Esophagus muscularis mucosa (tissue), 4 donors: ENCODE measurements at places on chromosomes 1 and 21. TPM values are rescaled to one million over a fixed set of nuclear protein-coding genes. Genes with fewer than 3 reads are reported as not detected.

- DNase-seq: no peak
These were observed 25.4 kb downstream of the CHD5 start for GRCh38 chr1:6154525-6155319.

DNA sequence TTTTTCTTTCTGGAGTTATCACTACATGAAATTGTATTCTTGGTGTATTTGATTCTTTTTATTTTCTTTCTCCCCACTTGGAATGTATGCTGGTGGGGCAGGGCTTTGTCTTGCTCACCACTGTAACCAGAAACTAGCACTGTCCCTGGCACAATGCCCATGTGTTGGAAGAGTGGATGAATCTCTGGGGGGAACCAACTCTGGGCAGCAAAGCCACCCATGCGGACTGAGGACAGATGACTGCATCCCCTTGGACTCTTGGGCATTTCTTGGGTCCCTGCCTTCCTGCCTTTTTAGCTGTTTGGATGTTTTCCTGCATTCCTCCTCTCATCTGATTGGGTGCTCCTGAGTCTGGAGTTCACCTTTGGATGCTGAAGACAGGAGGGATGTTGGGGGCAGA, 6.1 kb downstream of the CYP4B1 start:
- peak; percentile 92 for DNase-seq

DNA sequence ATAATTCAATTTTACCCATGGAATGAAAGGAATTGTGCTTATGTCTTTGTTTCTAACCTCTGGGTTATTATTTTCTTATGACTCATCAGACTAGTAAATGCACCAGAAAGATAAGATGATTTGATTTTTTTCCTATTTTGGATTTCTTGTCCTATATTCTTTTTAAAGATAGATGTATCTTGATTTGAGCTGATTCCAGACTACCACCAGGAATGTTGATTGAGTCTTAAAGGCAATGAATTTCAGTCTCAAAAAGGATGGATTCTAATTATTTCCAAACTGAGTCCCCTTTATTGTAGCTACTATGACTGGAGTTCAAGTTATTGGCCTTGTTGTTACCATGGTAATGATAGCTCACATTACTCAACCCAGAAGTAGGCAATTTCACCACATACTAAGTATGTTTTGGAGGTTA, 95.8 kb upstream of the RGS4 start:
- no peak for DNase-seq

- no peak for DNase-seq
These were observed 132.6 kb downstream of the ETS2 start for GRCh38 chr21:38938343-38938742.

DNA sequence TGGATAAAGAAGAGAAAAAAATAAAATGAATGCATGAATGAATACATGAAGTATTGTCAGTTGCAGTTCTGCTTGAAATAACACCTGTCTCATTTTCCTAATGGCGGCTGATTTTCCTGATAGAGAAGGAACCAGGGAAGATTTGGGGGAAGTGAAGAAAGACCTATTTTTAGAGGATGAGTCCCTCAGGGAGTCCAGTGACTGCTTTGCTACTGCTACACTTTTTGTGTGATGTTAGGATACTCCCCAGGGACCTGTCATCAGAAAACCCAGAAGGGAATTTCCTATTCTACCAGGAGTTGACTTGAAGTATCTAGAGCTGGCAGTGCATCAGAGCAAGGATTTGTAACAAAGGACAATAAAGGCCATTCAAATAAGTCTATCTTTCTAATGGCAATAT, 114.8 kb downstream of the MAB21L3 start:
- DNase-seq: no peak

- DNase-seq: peak; percentile 64
These were observed 12.7 kb downstream of the LORICRIN start for GRCh38 chr1:153272186-153272585.

DNA sequence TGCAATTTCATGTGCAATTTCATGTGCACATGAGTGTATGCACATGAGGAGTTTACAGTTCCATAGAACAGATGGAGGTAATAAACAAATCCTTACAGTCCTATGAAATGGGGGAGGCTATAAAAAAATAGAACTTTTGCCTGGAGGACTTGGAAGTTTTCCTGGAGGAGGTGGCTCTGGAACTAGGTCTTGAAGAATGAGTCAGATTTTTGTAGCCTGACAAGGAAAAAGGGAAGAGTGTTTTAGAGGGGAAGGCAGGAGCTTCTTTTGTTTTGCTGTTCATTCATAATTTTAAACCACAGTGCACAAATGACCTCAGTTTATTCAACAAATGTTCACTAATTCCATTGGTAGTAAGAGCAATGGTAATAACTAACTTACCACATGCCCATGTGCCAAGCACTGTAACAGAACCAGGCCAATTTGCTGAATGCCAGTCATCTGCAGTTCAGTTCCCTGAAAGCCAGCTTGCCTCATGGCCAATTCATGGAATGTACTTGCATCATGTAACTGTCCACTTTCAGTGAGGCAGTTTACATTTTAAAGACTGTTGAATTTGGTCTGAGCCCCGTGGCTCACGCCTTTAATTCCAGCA, 2.7 kb downstream of the DIO1 start:
- no peak for DNase-seq

DNA sequence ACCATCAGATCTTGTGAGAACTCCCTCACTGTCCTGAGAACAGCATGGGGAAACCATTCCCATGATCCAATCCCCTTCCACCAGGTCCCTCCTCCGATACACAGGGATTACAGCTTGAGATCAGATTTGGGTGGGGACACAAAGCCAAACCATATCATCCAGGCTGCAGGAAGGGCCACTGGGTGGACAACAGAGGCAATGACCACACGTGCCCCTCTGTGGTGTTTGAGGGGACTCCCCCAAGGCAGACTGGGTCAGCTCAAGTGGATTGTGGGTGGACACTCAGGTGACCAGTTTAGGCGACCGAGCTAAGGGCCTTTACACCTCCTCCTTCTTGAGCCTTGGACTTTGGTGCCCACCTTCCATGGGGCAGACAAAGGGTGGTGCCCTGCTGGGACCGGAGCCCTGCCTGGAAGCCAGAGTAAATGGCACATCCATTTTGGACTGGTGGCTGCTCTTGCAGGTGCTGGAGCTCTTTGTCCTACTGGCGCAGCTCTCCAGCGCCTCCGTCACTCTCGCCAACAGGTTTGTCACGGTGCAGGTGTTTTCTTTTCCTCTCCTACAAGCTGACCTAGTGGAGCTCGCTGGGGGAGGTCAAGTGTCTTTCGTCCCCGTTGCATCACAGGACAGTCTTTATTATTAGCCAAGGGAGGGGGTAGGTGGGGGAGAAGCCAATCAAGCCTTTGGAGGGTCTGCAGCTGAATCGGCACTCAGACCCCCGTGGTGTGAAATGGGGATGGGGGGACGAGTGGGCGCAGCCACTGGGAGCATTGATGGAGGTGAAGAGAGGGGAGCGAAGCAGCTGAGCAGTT, 37.6 kb downstream of the CRYAA start:
- DNase-seq: no peak

DNA sequence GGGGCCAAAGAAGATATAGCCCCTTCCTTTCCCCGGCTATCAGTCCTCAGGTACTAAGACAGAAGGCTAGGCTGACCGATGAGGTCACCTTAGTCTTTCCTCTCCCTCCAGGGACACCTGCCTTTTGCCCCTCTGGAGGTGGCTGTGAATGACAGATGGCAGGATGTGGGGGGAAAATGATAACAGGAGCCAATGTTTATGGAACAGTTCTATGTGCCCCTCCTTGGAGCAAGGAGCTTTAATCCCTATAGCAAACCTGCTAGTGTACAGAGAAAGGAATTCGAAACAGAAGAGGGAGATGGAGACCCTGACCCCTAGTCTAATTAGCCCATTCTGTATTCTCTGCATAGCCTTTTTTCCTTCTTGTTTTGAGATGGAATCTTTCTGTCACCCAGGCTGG, 28.1 kb downstream of the SERINC2 start:
- DNase-seq: no peak

GRCh38 chr1:22969304-22969709, 3.4 kb downstream of the LACTBL1 start:
- no peak for DNase-seq

- DNase-seq: no peak
These were observed 297.6 kb upstream of the VAMP3 start for GRCh38 chr1:7473223-7474142.

DNA sequence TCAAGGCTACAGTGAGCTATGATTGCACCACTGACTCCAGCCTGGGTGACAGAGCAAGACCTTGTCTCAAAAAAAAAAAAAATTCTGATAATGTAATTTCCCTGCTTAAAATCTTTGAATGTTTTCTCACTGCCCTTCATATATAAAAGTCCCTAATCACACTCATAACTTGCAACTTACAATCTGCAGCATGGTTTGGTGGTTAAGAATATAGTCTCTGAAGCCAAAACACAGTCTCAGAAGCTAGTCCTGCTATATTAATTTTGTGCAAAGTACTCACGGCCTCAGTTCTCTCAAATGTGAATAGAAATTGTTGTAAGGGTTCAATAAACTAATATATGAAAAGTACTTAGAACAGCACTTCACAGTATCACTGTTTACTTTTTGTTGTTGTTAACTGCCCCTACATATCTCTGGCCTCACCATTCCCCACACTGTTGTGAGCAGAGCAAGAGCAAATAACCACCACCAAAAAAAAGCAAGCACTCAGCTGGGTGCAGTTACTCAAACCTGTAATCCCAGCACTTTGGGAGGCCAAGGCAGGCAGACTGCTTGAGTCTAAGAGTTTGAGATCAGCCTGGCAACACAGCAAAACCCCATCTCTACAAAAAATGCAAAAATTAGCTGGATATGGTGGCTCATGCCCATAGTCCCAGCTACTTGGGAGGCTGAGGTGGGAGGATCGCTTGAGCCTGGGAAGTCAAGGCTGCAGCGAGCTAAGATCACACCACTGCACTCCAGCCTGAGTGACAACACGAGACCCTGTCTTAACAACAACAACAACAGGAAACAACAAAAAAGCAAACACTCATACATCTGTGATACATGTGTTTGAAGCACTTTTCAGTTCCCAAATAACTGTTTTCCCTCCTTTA, 22.4 kb downstream of the ASH1L start:
- no peak for DNase-seq

- DNase-seq: no peak
These were observed 185.7 kb upstream of the HP1BP3 start for GRCh38 chr1:20972855-20973254.

GRCh38 chr1:194347200-194347599, 1160.8 kb upstream of the B3GALT2 start:
- DNase-seq: no peak

GRCh38 chr1:201504799-201505502, 2.0 kb downstream of the CSRP1 start:
- DNase-seq: no peak

GRCh38 chr1:74505928-74506710, 6.3 kb downstream of the LRRC53 start:
- DNase-seq: no peak

DNA sequence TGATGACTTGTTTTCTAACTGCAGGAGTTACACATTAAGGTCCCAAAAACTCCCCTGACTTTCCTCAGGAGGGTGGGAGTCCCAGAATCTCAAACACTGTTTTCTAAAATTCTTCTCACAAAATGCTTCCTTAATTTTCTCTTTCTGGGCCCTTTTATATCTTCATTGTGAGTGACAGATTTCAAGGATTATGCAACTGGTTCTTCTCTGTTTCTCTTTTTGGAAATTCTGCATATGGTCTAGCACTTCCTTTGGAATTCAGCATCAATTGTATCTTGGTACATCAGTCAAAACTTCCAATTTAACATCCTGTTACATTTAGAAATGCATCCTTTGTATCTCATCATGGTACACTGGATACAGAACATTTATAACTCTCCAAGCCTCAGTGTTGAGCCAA, 59.7 kb downstream of the LMO4 start:
- no peak for DNase-seq

DNA sequence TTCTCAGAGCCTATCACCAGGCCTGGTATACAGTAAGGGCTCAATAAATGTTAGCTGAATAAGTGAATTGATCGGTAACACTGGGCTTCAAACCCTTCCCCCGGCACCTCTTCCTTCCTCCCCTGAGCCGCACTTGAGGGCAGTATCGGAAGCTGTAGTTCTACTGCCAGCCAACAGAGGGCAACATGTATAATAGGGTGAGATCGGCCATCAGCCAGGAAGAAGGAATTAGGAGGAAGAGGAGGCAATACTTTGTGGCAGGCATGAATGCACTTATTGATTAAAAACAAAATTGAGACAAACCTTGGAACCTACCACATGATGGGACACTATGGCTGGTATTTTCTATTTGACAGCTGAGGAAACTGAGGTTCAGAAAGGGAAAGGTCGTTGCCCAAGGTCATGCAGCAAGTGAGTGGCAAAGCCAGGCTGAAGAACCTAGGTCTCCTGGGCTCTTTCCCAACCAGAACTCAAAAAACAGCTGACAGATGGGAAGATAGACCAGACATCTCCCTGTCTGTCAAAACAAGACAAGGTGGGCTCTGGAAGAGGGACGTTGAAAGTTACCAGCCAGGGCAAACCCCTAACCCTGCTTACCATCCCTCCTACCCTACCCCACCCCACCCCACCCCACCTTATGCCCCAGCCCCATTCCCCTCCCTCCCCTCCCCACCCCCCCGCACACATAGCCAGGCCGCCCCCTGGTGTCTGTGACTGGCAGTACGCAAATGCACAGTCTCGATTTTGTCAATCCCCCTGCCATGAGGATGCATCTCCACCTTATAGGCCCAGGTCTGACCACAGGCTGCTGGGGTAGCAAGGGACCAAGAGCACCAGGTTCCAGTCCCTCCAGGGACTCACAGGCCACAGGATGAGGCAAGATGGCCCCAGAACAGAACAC, 107.3 kb upstream of the RUNX3 start:
- no peak for DNase-seq

DNA sequence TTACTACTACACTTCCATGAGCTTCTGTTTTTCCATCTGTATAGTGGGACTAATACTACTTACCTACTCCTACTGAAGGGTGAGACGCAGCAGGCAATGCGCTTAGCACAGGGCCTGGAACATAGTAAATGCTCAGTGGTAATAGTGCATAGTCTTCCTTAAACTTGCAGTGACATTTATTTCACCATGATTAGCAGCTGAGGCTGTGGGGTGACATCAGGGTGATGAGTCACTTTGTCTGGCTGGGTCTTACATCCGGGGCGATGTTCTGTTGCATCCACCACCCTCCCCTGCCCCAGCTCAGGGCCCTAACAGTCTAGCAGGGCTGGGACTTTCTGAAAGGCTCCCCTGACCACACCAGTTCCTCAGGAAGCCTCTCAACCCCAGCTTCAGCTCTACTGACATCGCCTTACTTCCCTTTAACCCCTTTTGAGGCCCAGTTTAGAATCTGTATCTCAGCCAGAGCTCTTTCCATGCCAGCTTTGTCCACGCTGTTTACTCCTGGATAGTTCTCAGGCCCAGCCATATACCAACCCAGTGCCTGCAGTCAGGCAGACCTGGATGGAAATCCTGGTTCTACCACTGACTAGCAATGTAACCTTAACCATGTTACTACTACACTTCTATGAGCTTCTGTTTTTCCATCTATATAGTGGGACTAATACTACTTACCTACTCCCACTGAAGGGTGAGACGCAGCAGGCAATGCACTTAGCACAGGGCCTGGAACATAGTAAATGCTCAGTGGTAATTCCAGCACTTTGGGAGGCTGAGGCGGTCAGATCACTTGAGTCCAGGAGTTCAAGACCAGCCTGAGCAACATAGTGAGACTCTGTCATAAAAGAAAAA, 66.3 kb downstream of the CD58 start:
- no peak for DNase-seq

KCNJ6 gene
- not detected for total RNA-seq

OPTC gene
- not detected for total RNA-seq

RYR2 gene
- 47.3 TPM for total RNA-seq

RGSL1 gene
- total RNA-seq: not detected

ZNF697 gene
- total RNA-seq: 4.3 TPM

CLCA1 gene
- not detected for total RNA-seq

MYBPH gene
- total RNA-seq: not detected

TRNP1 gene
- total RNA-seq: 48.8 TPM

LRRC38 gene
- not detected for total RNA-seq
